Stimulated activated CD4-positive, alpha-beta T cell treated with anti-CD3 and anti-CD28 coated beads, Interleukin-4, amount 100 ng/mL, for 24 hours (primary cell): ENCODE measurements at places on chromosomes 16 and 17.

GRCh38 chr16:29925105-29925756 is 795 bp downstream of the KCTD13 start:
- no peak for DNase-seq

GRCh38 chr16:2388875-2389433 is 40.3 kb upstream of the CCNF start:
- DNase-seq, result no peak

GRCh38 chr16:19085679-19086200 is 18.3 kb downstream of the COQ7 start:
- DNase-seq, result no peak

DNA sequence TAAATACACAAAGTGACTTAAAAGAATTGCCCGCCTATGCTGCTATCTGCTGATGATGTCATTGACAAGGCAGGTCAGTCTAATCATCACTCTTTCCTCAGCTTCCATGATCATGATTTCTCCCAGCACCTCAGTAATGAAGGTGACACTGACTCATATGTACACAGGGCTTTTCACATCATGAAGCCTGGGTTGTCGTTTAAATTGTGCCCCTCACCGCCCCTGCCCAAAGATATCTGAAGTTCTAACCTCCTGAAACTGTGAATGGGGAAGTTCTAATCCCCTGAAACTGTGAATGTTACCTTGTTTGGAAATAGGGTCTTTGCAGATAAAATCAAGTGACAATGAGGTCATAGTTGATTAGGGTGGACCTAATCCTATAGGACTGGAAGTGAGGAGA is 17.4 kb upstream of the GPRC5C start:
- DNase-seq, result no peak

- no peak for DNase-seq
Observed at GRCh38 chr16:81645266-81645694, 133.8 kb upstream of the PLCG2 start.

- no peak for DNase-seq
Observed at GRCh38 chr17:40539711-40540411, 25.4 kb downstream of the CCR7 start.

DNA sequence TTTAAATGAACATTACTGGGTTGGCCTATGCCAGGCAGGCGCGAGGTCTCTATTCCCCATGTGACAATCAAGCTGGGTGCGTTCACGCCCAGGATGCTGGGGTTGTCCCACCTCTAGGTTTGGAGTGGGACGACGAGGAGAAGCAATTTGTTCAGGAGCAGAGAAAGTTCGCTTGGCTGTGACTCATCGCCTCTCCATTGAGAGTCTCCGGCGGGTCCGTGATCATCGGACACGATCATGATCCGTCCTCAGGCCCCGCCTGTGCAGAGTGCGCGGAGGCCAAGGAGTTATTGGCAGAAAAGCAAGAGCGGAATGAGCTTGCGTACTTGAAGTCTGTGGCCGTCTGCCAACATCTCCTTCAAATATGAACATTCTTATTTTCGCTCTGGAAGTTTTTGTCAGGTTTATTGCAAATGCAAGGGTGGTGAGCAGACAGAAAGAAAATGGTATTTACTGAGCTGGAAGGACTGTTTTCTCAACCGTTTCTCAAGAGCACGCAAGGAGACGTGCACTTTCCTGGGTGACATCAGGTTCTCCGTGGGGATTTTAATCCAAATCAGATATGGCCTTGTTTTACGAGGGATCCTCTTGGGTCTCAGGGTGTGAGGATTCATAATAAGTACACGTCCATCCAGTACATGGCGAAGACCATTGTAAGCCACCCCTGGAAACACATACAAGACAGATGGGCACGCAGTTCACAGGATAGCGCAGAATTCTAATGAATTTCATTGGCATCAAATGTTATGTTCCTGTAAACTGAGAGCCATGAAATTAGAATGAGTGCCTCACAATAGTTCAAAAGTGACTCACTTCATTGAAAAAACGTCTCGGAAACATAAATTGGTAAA is 70.1 kb upstream of the CREBBP start:
- DNase-seq, result no peak

DNA sequence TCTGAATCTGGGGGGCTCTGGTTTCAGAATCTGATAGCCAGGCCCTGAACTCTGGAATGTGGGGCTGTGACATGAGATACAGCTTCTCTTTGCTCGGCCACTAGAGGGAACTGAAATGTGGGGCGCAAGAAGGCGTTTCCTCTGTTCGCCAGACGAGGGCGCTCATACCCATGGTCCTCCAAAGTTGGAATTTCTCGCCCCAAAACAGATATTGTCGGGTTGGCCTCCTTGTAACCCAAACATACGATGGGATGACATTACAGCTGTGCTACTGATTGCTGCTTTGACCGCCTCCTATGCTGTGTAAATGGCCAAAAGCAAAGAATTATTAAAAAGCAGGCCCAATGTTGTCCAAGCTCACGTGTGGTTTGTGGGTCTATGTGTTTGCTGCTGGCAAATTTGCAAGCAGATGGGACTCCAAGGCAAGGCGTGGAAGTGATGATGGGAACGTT is 13.1 kb upstream of the MSI2 start:
- DNase-seq, result peak; percentile 80

- DNase-seq, result no peak
Observed at GRCh38 chr17:18143044-18143936, 34.7 kb downstream of the MYO15A start.

- no peak for DNase-seq
Observed at GRCh38 chr16:6836766-6837165, 495.9 kb upstream of the RBFOX1 start.

DNA sequence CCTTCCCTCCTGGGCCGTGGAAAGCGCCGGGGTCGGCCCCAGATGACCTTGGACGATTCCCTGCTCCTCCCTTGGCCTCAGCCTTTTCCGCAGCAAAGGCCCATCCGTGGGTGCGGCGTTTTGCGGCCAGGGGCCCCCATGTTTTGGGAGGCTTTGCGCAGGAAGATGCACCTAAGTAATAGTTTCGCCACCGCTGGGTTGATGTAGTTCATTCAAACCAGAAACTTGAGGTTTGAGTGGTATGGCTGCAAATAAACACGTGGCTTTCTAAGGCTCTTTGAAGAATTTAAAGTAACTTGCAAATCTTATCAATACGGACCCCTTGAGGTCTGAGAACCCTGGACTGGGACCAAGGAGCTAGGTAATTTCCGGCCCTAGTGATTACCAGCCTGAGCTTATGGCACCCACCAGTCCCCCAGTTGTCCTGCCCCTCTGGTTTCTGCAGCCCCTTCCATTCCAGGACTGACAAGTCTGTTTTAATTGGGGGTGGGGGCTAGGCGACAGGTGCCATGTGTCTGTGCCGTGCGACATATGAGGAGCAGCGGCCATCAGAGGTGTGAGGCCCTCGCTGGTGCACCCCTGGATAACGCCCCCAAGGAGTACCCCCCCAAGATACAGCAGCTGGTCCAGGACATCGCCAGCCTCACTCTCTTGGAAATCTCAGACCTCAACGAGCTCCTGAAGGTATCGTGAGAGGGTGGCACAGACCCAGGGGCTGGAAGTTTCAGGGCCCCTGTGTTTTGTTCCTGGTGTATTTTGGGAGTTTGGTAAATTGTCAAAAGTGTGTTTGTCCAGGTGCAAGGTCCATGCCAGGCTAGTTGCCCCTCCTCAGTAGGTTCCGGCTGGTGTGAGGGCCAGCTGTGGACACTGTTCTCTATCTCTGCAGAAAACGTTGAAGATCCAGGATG is 834 bp downstream of the MRPL12 start:
- DNase-seq, result no peak

- DNase-seq, result peak; percentile 62
Observed at GRCh38 chr16:29820271-29820701, at the start of gene MVP. Gene MVP (plus strand): TSS chr16:29820462. CDS start chr16:29830550, 10,088 bp downstream.

- no peak for DNase-seq
Observed at GRCh38 chr17:74807441-74807840, 31.3 kb upstream of the NAT9 start.

- no peak for DNase-seq
Observed at GRCh38 chr17:82582213-82582612, 62.7 kb downstream of the FOXK2 start.
